Effector memory CD8-positive, alpha-beta T cell (primary cell): ENCODE measurements at places on chromosomes 12 and 14.

DNA sequence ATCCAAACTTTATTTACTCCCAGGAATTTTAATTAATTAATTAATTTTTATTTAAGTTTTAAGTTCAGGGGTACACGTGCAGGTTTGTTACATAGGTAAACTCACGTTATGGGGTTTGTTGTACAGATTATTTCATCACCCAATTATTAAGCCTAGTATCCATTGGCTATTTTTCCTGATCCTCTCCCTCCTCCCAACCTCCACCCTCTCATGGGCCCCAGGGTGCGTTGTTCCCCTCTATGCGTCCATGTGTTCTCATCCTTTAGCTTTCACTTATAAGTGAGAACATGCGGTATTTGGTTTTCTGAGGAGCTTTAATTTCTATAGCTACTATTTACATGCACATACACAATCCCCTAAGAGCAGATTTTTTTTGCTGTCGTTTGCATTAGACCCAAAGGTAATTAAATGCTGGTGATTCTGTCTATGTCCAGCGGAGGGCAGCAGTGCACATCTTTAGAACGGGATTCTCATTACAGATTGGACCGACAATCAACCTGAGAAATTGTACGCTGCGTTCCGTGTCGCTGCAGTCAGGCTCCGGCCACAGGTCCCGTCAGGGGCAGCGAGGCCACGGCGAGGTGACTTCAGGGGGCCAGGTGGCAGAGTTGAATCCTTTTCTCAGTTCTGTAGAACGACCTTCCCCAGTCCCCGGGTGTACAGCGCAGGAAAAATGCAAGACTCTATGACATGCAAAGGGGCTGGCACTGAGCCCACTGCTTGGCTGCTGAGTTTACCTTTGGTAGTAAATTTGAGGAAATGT is 11.6 kb downstream of the TMEM30B start:
- peak; percentile 72 for DNase-seq

DNA sequence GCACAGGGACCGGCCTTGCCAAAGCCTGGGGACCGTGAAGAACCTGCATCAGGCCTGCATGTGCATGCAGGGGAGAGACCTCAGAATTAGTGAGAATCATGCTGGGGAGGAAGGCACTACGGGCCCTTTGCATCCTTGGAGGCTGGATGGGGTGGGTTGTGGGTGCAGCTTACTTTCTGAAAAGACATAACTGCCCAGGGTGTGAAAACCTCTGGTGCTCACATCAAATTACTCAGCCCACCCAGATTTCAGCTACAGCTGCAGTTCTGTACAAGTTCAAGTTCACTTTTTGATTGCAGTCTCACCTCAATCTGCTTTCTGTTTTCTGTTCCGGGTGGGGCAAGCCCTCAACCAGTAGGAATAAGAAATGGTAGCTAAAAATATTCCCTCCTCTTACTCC is 130.6 kb downstream of the SLC15A4 start:
- peak; percentile 7 for DNase-seq

DNA sequence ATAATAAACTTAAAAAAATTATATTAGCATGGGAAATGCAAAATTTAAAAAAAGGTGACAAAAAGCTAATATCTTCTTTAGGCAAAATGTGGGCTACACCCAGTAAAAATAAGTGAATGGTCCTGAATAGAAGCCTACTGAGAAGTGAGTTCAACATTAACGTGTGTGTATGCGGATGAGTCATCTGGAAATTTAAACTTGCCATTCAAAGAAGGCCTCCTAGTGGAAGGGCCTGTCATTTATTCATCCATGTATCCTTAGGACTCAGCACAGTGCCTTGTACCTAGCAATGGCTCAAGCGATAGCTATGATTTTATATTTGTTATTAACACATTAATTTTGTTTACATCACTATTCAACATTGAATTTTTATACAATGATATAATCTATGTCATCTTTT is 226.2 kb downstream of the NUBPL start:
- DNase-seq: no peak

DNA sequence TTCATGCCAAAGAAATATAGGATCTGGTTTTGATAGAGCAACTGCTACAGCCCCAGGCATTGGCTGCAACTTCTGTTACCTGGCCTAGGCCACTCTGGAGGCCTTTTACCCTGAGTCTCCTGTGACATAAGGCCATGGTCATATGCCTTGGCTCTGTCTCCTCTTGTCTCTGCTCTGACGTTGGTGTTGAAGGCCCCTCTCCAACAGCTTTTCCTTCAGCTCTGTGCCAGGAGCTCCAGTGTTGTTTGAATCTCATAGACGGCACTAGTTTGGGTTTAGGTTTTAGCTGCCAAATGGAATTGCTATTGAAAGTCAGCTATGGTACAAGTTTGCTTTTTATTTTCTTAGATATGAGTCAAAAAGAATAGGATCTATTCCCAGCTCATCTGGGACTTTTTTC is 41.1 kb downstream of the TTLL5 start:
- no peak for DNase-seq

DNA sequence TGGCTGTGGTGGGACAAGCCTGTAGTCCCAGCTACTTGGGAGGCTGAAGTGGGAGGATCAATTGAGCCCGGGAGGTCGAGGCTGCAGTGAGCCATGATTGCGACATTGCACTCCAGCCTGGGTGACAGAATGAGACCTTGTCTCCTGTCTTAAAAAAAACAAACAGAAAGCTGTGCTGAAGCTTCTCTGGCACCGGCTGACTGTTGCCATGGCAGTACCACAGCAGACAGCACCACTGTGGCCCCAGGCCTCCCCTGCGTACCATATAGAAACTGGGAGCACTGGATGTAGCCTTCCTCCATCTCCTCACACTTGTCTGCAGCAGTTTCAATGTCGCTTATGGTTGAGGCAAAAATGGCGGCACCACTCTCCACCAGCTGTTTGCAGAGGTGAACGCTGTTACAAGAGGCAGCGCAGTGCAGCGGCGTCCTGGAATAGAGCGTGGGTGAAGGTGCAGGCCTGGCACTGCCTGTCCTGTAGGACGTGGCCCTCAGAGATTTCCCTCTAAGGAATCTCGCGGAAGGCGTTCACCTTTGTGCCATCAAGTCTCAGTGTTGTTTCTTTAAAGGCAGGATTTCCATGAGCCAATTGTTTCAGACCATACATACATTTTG is 21.9 kb downstream of the ZFYVE21 start:
- DNase-seq: no peak

DNA sequence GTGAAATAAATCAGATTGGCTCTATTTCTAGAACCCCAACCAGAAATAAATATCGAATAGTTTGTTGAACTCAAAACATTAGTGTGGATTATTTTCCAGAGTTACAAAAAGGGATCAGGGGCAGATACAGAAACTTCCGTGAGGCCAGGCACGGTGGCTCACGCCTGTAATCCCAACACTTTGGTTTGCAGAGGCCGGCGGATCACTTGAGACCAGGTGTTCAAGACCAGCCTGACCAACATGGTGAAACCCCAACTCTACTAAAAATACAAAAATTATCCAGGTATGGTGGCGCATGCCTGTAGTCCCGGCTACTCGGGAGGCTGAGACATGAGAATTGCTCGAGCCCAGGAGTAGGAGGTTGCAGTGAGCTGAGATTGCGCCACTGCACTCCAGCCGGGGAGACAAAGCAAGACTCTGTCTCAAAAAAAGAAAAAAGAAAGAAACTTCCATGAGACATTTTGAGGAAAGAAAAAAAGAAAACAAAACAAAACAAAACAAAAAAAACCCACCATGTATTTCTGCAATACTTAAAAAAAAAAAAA is 2.1 kb downstream of the FBXO21 start:
- DNase-seq: no peak

GRCh38 chr14:105325303-105325702 is 10.8 kb downstream of the PACS2 start:
- no peak for DNase-seq

DNA sequence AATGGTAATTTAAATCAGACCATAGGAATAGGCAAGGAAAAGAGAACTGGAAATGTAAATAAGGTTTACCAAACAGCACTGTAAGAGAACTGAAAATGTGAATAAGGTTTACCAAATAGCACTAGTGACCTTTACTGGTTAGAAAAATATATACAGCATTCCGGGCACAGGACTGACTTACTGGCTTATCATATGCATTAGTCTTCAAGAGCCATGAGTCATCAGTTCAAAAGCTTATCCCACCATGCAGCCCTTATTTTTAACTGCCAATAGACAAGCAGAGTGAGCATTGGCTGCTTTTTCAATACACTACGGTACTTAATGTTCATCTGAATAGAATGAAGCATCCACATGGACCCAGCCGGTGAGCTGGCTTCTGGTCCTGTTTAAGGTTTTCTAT is 13.0 kb upstream of the NELL2 start:
- no peak for DNase-seq

DNA sequence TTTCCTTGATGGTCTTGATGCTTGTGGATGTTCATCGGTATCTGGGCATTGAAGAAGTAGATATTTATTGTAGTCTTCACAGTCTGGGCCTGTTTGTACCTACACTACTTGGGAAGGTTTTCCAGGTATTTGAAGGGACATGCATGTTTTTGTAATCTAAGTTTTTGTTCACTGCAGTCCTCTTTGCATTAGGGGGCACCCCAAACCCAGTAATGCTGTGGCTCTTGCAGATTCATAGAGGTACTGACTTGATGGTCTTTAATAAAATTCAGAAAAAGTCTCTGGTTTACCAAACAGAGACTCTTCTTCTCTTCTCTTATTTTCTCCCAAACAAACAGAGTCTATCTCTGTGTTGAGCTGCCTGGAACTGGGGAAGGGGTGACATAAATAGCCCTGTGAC is 150.9 kb upstream of the SLC16A7 start:
- DNase-seq: peak; percentile 16

- no peak for DNase-seq
These were observed 1.9 kb downstream of the FBRSL1 start for GRCh38 chr12:132491761-132492378.

DNA sequence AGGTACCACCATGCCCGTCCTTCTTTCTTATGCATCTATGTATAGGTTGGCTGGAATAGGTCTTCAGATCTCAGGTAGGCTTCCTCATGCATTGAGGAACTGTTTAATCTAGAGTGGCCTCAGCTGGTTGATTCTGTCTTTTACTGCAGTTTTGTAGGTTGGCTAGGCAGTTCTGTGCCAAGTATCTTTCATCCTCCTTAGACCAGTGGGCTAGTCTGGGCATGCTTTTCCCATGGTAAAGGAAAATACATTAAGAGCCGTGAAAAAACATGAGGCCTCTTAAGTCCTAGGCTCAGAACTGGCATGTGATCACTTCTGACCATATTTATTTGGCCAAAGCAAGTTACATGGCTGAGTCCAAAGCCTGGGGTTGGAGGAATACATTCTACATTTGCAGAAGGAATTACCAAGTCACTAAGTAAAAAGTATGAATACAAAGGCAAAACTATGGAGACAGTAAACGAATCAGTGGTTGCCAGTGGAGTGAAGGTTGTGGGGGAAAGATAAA is 137.3 kb downstream of the WIF1 start:
- DNase-seq: no peak

DNA sequence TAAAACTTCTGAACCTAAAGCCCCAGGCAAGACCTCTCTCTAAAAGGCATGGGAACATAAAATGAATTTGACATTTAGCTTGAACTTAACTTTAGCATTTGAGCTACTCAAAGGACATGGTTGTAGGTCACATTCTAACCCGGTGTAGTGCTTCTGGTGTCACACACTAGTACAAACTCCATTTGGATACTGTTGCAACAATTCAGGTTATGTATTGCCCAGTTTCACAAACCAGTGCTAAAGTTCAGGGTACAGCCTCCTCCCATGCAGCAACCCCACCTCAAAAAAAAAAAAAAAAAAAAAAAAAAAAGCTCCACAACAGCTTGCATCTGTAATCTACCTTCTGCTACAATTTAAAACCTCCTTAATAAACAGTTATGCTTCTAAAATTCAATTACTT is 7.8 kb downstream of the PPTC7 start:
- no peak for DNase-seq

GRCh38 chr12:132488127-132489077 is 1.5 kb upstream of the FBRSL1 start:
- no peak for DNase-seq

- no peak for DNase-seq
These were observed 336.4 kb downstream of the PCNX1 start for GRCh38 chr14:71243697-71244096.

DNA sequence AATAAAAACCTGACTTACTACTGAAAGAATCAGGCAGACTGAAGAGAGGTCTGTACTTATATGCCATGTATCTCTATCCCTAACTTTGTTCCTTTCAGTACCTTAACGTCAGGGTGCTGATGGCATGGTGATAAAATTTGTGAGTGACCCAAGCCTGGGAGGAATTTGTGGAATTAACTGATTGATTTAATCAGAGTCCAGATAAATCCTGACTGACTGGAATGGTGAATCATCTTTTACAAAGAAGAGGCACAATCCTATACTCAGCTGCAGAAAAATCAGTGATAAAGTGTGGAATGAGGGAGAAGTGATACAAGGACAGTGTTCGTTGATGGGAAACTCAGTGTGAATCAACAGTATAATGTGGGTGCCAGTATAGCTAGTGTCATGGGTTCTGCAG is 3.7 kb downstream of the TDG start:
- DNase-seq: no peak

- no peak for DNase-seq
These were observed 239.1 kb upstream of the ARID2 start for GRCh38 chr12:45490232-45490881.

GRCh38 chr12:132429602-132429945 is 60.4 kb upstream of the FBRSL1 start:
- no peak for DNase-seq

GRCh38 chr14:103483600-103483999 is 39.0 kb downstream of the CKB start:
- no peak for DNase-seq

DNA sequence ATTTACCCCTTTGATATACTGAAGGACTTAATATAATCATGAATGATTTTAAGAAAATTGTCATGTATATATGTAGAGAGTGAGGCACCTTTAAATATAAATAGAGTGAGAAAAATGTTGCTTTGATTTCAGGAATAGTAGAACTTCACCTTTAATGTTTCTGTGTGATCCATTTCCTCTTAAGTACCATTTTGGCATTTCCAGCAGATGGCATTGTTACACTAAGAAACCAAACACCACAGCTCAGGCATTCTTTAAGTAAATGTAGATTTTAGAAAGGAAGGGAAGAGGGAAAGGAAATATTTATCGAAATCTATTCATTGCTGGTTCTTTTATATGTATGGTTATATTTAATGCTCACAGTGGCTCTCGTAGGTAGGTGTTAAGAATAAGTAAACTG is 556.7 kb upstream of the FBXO33 start:
- no peak for DNase-seq

- no peak for DNase-seq
These were observed 28.9 kb downstream of the ESR2 start for GRCh38 chr14:64265222-64265621.

- DNase-seq: no peak
These were observed 18.4 kb downstream of the FGD6 start for GRCh38 chr12:95198914-95199313.

GRCh38 chr12:124716208-124717130 is 147.2 kb downstream of the SCARB1 start:
- DNase-seq: no peak
